ENCODE measurements at places on chromosomes 16 and 17. TPM values are rescaled to one million over a fixed set of nuclear protein-coding genes. Genes with fewer than 3 reads are reported as not detected.

CDH16 gene
- total RNA-seq, result 414 TPM

AFMID gene
- 27.6 TPM for total RNA-seq

HOXB8 gene
- total RNA-seq, result 65.8 TPM

DRC7 gene
- total RNA-seq, result not detected

SEPTIN12 gene
- not detected for total RNA-seq

ARHGAP23 gene
- total RNA-seq, result 47.9 TPM

ACSM2A gene
- 21.7 TPM for total RNA-seq

TEX19 gene
- total RNA-seq, result not detected

HSD17B1 gene
- 0.30 TPM for total RNA-seq

KRTAP9-2 gene
- not detected for total RNA-seq

GEMIN4 gene
- total RNA-seq, result 15.2 TPM

KRTAP4-5 gene
- total RNA-seq, result not detected

PRR11 gene
- 10.2 TPM for total RNA-seq

PRR29 gene
- 0.17 TPM for total RNA-seq

- DNase-seq, result peak; percentile 25
These were observed 123.7 kb upstream of the HS3ST3A1 start for GRCh38 chr17:13725288-13725990.

DNA sequence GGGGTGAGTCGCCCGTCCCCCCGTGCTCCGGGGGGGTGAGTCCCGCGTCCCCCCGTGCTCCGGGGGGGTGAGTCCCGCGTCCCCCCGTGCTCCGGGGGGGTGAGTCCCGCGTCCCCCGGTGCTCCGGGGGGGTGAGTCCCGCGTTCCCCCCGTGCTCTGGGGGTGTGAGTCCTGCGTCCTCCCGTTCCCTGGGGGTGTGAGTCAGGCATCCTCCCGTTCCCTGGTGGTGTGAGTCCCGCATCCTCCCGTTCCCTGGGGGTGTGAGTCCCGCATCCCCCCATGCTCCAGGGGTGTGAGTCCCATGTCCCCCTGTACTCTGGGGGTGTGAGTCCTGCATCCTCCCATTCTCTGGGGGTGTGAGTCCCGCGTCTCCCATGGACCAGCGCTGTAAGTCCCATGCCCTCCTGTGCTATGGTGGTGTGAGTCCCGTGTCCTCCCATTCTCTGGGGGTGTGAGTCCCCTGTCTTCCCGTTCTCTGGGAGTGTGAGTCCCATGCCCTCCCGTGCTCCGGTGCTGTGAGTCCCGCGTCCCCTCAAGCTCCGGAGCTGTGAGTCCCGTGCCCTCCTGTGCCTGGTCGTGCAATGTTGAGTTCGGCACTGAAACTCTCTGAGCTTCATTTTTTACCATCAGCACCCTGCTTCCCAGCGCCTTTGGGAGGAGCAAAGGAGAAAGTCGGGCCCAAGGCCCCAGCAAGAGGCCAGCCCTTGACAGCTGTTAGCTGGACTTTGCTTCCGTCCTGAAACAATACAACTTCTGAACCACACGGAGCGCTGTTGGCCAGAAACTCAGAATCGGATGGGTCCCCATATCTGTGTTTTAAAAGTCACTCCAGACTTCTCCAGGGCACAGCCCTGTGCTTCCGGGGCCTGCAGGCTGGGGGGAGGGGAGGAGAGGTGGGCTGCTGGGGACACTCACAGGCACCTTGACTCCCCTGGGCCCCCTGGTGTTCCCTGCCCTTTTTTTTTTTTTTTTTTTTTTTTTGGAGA, 11.5 kb upstream of the ZC3H18 start:
- peak; percentile 43 for DNase-seq

GRCh38 chr17:2230877-2231276, 72.7 kb downstream of the SMG6 start:
- no peak for DNase-seq

GRCh38 chr16:67767953-67768352, 38.4 kb downstream of the RANBP10 start:
- peak; percentile 47 for DNase-seq

- DNase-seq, result no peak
These were observed 1.3 kb downstream of the MSLN start for GRCh38 chr16:761625-762513.

GRCh38 chr16:71618429-71618828, 7.6 kb upstream of the MARVELD3 start:
- DNase-seq, result no peak

- DNase-seq, result no peak
These were observed 19.3 kb upstream of the ITGA3 start for GRCh38 chr17:50036455-50037261.

DNA sequence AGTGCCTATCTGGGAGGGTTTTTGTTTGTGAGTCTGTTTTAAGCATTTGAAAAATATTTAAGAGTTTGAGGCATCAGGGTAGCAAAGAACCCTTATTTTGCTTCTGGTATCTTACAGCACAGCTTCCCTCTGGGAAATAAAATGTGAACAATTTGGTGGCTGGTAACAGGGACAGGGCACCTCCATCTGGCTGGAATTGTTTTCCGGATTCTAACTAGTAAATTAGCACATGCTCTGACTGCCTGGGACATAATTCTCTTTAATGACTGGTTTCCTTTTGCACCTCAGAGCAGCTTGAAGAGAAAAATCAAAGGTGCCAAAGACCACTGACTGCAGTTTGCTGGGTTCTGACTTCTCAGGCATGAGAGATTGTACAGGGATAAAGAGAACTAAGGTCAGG, 469.1 kb downstream of the GRIN2A start:
- no peak for DNase-seq

DNA sequence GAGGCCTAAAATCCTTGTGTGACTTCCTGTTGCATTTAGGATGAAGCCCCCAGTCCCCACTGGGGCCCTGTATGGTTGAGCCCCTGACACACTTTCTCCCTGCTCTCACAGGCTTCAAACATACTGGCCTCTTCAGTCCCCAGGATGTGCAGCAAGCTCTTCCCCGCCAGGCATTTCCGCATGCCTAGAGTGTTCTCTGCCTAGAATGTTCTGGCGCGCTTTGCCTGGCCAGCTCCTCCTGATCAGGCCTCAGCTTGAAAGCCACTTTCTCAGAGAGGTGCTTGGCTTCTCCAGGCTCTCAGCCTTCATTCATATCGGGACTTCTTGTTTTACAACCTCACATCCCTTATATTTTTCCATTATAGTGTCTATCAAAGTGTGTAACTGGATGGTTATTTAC, 123.7 kb downstream of the SPACA3 start:
- DNase-seq, result no peak

DNA sequence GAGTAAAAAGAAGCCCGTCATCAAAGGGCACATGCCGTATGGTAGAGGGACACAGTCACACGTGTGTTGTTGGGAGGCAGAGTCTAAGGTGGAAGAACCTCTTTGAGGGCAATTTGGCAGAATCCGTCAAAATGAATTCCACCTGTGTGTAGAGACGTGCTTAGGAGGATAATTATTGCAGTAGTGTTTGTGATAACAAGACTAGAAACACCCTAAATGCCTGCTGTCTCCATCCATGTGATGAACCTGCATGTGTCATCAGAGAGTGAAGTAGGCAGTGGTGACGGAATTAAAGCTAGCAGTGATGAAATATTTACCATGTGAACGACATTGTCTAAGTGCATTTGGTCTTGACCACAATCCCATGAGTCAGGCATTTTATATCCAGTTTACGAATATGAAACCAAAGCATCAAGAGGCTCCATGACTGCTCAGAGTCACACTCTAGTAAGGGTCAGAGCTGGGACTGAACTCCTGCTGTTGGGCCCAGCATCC, 61.3 kb upstream of the ADORA2B start:
- peak; percentile 64 for DNase-seq

DNA sequence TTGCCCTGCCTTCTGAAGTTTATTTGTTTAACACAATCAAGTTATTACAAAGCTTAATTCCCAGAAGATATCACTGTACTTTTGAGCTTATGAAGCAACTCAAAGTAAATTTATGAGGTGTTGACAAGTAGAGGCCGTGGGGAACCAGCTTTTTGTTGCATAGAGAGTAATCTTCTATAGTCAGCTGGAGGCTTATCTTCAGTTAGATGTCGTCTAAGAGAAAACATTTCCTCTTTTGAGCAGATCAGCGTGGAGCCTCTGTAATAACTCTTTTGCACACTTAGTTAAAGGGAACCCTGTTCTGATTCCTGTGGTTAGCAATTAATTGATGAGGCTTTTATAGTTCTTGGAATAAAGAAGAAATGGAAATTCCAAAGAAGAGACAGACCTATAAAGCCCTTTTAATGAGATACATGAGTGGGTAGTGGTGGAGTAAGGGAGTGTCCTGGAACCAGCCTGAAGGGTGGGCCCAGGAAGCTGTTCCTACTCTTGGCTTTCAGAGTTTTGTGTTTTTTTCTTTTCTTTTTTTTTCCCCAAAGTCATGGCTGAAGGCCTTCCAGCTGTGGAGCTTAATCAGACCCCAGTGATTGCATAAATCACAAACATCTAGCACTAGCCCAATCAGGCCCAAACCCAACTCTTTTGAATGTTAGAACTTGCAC, 28.9 kb upstream of the MAP3K14 start:
- DNase-seq, result no peak

- no peak for DNase-seq
These were observed 6.0 kb upstream of the KRT38 start for GRCh38 chr17:41446806-41447205.

DNA sequence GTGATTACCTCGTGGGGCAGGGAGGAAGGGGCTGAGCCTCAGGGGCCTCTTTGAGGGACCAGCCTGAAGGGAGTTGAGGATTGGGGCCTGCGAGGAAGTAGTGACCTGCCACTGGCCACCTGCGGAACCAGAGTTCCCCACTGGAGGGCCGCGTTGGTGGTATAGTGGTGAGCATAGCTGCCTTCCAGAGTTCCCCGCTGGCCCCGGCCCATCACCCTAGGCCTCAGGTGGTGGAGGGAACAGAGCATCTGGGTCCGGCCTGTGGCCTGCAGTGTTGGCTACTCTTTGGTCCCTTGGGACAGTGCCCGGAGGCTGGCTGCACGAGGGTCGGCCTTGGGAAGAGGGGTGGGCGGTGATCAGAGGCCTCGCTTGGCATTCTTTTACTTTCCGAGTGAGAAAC, 20.5 kb downstream of the MGAT5B start:
- DNase-seq, result no peak

DNA sequence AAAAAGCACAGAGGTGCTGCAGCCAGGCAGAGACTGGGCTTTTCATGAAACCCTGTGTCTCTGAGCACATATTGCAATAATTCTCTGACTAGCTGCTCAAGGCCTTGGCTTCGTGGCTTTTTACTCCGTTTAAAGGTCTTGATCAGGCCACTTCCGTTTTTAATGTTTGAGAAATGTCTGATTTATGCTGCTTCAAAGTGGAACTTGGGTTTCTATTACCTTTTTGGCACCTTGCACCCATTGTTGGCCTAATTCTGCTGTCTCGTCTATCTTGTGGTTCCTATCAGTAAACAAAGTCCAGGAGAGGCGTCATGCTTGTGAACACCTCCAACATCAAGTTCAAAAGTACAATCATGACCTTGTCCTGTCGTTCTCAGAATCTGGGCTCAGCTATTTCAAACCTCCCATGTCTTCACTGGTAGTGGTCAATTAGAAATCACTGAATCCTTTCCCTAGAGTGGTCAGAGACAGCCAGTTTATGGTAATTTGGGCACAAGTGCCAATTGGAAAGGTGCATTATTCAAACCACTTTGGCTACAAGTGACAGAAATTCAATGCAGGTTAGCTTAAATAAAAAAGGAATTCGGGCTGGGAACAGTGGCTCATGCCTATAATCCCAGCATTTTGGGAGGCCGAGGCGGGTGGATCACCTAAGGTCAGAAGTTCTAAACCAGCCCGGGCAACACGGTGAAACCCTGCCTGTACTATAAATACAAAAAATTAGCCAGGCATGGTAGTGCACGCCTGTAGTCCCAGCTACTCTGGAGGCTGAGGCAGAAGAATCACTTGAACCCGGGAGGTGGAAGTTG, 33.3 kb upstream of the METTL9 start:
- peak; percentile 33 for DNase-seq

DNA sequence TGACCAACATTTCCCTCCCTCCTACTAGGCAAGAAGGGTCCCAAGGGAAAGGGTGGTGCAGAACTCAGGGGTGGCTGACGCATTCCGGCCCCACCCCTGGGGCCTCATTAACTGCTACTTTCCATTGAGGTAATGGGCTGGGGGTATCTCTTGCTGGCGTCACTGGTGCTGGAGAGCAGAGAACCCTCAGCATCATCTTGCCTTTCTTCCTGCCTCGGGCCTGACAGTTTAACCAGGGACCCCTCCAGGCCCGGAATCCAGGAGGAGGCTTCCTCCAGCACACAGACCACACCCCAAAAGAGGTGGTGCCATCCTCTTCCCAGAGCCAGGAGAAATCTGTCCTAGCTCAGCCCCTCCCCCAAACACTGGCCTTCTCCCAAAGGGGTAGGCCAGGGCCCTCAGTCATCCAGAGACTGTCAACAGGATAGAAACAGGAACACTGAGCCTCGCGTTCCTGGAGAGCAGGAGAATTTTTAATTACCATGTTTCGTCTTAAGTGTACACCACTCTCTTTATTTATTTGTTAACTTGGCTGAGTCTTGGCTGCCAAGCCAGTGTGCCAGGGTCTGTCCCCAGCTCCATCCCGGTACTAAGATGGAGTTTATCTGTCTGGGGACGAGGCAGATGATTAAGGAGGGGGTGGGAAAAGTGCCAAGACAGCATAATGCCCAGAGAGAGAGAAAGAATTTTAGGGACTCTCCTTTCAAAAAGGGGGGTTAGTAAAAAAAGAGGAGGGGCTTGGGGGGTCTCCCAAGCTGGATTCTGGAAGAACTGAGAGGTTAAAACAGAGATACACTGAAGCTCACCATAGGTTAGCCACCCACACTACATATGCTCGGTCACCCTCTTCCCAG, 5.1 kb downstream of the ETV4 start:
- no peak for DNase-seq

GRCh38 chr17:28901866-28902818, 737 bp downstream of the DHRS13 start:
- DNase-seq, result peak; percentile 54

DNA sequence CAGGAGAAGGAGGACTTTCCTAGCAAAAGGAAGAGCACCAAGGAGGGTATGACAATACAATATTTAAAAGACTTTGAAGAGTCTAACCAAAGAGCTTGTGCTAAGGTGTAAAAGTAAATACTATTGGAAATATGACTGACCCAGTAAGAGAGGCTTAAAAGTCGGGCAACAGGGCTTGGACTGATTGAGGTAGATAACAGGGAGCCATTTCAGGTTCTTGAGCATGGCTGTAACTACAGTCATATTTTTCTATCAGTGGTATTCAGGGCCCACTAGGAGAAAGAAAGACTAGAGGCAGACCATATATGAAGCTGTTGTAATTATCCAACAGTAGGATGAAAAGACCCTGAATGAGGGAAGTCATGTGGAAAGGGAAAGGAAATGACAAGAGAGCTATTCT, 62.3 kb downstream of the SMURF2 start:
- DNase-seq, result no peak

DNA sequence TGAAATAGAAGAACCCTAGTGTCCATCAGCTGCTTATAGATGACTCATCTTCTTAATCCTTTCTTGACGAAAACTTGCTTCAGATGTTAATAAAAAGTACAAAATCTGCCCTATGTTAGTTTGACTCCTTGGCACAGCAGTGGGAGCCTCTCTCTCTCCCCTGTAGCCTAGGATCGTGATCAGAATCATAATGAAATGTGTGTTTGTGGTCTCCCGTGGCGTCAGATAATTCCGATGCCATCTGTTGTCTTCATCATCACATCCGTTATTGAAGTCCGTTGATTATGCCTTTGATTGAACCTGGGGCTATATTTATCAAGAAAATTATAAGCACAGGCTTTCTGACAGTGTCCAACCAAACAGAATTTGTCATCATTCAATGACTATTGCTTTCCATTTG, 102.5 kb downstream of the BMERB1 start:
- no peak for DNase-seq

- DNase-seq, result peak; percentile 17
These were observed 48.0 kb upstream of the CDYL2 start for GRCh38 chr16:80852261-80852872.

All from renal cortical epithelial cell (primary cell).